NCI-H2081 treated with DMSO at 0.1 percent for 48 hours (cell line): ENCODE measurements at places on chromosomes 3 and 15.

- DNase-seq: no peak
Observed at GRCh38 chr3:23762214-23762613, 43.5 kb upstream of the UBE2E1 start.

GRCh38 chr3:196763179-196763578 is 23.5 kb downstream of the PAK2 start:
- no peak for DNase-seq

DNA sequence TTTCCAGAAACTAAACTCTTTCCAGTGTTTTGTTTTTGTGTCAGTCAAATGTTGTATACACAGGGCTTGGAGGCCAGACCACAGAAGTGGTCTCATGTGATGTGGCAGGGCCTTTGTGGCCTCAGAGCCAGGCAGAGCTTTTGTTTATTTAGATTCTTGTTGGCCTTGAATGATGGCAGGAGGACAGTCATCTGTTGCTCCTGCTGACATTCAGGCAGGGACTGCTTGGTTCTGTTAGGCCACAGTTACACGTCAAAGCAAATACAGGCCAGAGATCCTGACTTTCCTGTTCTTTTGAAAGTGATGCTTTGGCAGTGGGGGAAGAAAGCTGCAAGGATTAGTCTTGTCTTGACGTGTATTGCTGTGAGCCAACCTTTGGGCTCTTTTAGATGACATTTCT is 325.1 kb downstream of the CACNA2D3 start:
- no peak for DNase-seq

DNA sequence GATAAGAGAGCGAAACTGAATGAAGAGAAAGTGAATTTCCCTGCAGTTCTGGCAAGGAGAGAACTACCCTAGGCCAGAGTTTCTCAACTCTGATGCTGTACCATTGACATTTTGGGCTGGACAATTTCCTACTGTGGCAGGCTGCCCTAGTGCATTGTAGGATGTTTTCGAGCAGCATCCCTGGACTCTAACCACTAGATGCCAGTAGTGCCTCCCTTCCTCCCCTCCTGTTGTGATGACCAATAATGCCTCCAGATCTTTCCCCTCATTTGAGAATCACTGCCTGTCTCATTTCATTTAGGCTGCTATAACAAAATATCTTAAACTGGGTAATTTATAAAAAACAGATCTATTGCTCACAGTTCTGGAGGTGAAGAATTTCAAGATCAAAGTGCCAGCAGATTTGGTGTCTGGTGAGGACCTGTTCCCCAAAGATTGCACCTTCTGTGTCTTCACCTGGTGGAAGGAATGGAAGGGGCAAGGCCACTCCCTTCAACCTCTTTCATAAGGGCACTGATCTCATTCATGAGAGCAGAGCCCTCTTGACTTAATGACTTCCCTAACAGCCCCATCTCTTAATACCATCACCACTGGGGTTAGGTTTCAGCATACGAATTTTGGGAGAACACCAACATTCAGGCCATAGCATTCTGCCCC is 188.9 kb upstream of the MEIS2 start:
- DNase-seq: no peak

GRCh38 chr15:88725305-88726210 is 77.7 kb upstream of the ACAN start:
- no peak for DNase-seq

DNA sequence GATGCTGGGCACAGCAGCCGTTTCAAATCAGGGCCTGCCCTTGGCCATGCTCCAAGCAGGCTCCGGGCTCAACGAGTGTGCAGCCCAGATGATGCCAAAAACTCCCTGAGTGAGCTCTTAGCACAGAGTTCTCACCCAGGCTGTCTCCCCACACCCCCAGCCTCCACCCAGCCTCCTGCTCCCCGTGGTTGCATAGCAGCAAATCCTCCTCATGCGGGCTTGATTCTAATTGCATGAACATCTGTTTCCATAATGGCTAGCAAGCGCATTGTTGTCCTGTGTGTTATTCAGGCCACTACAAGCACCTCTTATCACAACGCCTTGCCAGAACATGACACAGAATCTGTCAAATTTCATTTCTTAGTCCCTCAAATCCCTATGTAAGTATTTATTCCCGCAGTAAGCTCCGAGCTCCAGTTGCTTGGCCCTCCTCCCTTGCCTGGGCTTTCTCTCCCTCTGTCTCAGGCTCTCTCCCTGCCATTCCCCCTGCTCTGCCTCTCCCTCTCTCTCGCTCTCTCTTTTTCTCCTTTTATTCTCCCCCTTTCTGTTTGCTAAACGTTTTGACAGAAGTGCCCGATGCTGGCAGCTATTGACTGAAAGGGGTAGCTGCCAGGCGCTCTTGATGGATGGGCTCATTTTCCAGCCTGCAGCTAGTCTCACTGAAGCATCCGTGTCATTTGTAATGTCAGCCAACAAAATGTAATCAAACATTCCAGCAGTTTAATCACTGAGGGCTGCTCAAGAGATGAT is 306.5 kb downstream of the IL20RB start:
- DNase-seq: no peak

- DNase-seq: no peak
Observed at GRCh38 chr15:64597477-64597822, 137.1 kb downstream of the ZNF609 start.

- no peak for DNase-seq
Observed at GRCh38 chr3:94909726-94910125, 846.9 kb downstream of the NSUN3 start.

- DNase-seq: no peak
Observed at GRCh38 chr15:32124726-32125125, 94.4 kb downstream of the CHRNA7 start.

DNA sequence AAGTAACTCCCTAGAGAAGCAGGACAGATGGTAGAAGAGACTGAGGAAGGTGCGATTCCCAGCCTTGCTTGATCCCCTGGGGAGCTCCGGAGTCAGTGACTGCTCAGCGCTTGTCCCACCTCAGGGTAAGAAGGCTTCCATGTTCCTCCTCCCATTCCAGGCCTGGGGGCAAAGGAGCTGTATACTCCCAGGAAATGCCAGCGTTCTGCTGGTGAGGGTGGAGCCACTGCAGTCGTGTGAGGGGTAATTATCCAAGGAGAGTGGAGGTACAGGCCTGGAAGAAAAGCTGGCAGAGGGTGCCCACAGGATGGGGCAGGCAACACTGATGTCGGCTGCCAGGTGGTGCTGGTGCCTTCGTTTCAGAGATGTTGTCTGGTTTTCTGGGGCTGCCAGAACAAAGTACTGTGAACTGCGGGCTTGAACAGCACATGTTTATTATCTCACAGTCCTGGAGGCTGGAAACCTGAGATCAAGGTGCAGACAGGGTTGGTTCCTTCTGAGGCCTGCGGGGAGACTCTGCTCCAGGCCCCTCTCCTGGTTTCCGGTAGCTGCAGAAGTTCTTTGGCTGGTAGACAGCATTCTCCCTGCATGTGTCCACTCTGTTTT is 12.1 kb upstream of the APBA2 start:
- DNase-seq: no peak

DNA sequence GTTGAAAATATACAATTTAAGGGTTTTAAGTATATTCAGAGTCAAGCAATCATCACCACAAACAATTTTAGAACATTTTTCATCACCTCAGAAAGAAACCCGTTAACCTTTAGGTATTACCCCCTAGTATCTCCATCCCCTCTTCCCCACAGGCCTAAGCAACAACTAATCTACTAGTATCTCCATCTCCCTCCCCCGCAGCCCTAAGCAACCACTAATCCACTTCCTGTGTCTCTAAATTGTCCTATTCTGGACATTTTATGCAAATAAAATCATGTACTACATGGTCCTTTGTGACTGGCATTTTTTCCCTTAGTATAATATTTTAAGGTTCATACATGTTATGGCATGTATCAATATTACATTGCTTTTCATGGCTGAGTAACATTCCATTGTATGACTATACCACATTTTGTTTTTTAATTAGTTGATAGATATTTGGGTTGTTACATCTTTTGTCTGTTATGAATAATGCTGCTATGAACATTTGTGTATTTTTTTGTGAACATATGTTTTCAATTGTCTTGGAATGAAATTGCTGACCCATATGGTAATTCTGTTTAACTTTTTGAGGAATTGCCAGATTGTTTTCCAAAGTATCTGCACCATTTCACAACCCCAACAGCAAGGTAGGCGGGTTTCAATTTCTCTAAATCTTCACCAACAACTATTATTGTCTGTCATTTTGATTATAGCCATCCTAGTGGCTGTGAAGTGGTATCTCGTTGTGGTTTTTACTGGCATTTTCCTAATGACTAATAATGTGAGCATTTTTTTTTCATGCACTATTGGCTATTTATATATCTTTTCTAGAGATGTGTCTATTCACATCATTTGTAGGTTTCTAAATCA is 215.6 kb upstream of the CD96 start:
- DNase-seq: no peak

DNA sequence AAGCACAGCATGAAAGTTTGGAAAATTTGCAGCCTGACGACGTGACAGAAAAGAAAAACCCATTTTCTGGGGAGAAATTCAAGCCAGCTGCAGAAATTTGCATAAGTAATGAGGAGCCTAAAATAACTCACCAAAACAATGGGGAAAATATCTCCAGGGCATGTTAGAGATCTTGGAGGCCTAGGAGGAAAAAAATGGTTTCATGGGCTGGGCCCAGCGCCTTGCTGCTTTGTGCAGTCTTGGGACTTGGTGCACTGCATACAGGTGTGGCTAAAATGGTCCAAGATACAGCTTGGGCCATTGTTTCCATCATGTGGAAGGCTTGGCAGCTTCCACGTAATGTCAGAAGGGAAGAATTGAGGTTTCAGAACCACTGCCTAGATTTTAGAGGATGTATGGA is 428.5 kb upstream of the FRG2C start:
- no peak for DNase-seq

DNA sequence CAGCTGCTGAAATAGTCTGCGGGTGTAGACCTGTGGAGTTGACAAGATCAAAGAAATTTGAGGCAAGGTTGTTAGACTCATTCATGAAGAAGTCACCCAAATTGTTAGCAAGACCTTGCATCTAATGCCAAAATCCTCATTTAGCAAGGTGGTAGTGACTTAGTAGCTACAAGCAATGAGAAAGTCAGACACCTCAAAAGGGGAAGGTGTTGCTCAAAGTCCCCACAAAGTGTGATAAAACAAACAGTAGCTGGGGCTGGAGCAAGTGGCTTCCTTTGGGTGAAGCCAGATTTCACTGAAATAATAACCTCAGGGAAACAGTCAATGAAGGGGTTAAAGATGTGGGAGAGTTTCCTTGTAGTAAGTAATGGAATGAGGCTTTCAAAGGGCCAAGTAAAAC is 44.9 kb downstream of the CD86 start:
- DNase-seq: no peak

DNA sequence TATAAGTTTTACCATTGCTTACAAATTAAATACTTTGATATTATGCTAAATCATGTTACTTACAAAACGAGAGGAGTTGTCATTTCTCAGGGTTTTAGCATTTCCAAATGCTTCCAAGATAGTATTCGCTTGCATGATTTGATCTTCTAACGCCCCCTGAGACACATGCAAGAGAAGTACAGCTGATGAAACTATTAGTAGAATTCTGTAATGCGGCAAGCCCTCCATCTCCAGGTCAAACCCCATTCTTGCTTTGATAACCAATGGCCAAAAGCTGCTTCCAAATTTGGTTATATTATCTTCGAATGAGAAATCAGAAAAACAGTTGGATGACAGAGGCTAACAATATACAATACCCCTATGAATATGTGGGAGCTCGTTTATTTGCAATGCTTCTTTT is 14.7 kb downstream of the MYH15 start:
- DNase-seq: no peak

DNA sequence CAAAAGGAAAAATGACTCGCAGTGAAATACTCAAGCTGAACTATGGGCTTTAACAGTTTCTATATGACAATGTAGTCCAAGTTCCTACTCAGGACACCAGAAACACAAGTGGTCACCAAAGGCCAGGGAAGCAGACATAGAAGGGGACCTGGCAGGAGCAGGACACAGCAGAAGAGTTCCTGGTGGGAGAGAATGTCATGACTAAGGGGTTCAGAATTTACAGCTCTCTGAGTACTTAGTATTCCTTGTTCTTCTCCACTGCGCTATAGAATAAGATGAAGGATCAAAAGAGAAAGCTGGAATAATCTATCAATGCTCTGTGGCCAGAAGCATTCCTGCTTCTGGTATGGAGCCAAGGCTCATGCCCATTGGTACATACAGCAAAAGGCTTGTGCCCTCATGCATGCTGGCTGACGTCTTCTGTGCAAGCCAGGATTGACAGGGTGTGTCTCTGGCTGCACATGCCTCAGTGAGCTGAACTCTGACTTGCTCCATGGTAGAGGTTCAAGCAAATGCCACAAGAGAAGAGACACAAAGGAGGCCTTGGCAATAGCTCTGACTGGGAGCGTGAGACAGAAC is 128.7 kb upstream of the SLC2A2 start:
- DNase-seq: no peak

- no peak for DNase-seq
Observed at GRCh38 chr3:156788846-156789245, 37.3 kb upstream of the LEKR1 start.

DNA sequence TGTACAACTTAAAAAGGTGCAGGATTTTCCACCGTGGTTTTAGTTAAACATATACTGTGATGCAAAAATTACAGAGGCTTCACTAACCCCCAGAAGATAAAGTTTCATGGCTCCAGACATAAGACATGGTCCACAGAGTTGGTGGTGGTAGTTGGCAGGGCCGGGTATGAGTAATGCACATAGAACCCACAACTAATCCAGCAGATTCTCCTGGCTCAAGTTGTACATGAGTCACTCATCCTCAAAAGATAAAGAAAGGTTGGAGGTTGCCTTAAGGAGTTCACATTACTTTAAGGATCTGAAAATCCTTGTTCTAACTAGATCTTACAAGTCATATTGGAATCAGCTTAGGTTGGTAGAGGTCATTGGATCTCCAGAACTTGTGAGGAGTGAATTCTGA is 98.3 kb upstream of the ZBTB20 start:
- DNase-seq: no peak

- no peak for DNase-seq
Observed at GRCh38 chr3:39148435-39149058, 4.8 kb downstream of the CSRNP1 start.

- DNase-seq: peak; percentile 60
Observed at GRCh38 chr3:195133462-195133861, 137.5 kb downstream of the XXYLT1 start.

- DNase-seq: no peak
Observed at GRCh38 chr15:66251790-66252684, 1.5 kb downstream of the MEGF11 start.

DNA sequence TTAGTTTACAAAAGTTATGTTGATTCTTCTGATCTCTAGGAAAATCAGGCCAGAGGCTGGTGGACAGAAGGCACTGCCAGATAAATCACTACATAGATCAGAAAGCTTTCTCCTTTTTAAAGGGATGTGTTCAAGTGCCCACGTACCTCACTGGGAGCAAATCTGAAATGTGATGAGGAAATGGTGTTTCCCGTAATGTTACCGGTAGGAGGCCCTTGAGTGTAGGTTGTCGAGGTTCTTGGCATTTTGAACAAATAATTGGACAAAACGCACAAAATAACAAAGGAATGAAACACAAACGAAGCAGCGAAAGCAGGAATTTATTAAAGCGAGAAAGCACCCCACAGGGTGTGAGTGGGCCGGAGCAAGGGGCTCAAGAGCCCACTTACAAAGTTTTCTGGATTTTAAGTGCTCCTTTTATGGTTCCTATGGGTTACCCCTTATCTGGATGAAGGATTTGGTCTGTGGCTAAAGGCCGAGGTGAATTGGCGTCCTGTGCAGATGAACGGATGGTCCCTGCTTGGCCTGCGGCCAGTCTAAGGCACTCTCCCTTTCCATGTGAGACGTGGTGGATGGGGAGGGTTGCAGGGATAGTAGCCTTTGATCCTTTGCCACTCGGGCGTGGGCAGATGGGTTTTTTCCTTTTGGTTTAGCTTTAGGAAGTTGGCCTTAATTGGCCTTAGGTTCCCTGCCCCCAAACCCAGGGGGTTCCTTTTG is 1.0 kb downstream of the SNX1 start:
- no peak for DNase-seq
